ENCODE measurements at places on chromosomes 1 and 21. TPM values are rescaled to one million over a fixed set of nuclear protein-coding genes. Genes with fewer than 3 reads are reported as not detected.

DNA sequence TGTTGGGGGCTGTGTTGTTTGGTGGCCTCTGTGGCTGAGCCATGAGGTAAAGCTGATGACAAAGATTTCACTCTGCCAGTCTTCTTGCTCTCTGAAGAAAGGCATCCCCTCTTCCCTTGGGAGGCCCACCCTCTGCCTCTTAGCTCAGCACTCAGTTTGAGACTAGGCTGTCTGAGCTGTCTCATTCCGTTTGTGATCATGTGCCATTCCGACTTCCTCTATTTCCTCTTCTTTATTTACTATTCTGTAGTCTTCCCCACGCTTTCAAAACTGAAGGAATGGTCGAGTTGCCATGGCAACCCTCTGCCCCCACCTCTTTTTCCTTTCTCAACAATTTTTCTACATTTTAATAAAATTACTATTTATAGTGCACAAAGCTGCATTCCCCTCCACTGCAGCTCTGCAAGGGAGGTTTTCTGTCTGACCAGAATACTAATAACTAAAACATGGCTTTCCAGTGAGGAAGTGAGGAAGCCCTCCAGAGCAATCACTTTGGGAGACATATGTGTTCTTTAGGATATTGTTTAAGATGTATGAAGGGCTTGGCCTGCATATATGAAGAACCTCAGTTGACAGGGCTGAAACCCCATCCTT, 30.8 kb downstream of the KCNA3 start:
- H3K36me3 ChIP-seq = no peaks in the 10 kb centered on the region
- H3K4me1 ChIP-seq = peaks cover 6% of the 10 kb centered on the region
- H3K27ac ChIP-seq = no peak overlapping the region
- no peaks in the 10 kb centered on the region for H3K27me3 ChIP-seq
- DNase-seq = no peak

DNA sequence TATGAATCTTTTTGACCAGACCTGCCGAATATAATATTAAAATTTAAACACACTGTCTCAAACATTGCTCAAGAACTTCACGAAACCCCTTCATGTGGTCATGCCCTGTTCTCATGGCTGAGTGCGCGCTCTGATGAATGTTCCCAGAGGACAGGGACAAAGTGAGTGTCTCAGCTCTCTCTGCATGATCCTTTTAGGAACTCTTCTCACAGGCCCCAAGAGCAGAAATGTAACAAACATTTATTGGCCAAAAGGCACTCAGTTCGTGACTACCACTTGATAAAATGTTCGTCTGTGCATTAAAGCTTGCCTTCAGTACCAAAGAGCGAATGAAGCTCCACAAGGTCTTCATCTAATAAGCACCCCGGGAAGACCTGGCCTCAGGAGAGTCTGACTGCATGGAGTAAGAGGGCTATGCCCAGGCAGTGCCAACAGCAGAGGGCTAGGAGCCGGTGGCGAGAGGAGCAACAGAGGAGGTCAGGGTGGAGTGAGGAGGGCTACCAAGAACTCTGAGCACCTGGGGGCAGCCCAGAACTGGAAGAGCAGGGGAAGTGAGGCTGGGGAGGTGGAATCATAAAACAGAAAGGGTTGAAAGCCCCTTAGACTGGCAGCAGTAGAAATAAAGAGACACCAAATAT, 171.1 kb downstream of the RHOU start:
- H3K36me3 ChIP-seq = no peaks in the 10 kb centered on the region
- no peak overlapping the region for H3K27ac ChIP-seq
- H3K27me3 ChIP-seq = no peaks in the 10 kb centered on the region
- peaks cover 19% of the 10 kb centered on the region for H3K4me1 ChIP-seq

GRCh38 chr1:65495137-65495536, 74.7 kb downstream of the LEPR start:
- no peak overlapping the region for H3K27ac ChIP-seq
- no peak for DNase-seq
- H3K4me1 ChIP-seq = no peaks in the 10 kb centered on the region
- no peaks in the 10 kb centered on the region for H3K27me3 ChIP-seq
- H3K36me3 ChIP-seq = no peaks in the 10 kb centered on the region

- no peaks in the 10 kb centered on the region for H3K36me3 ChIP-seq
- no peak overlapping the region for H3K27ac ChIP-seq
- H3K4me1 ChIP-seq = peaks cover 6% of the 10 kb centered on the region
- no peak for DNase-seq
These were observed 13.2 kb upstream of the QSOX1 start for GRCh38 chr1:180141381-180141934.

ATAD3A gene
- total RNA-seq = 26.1 TPM

ATP5PF gene
- 74.7 TPM for total RNA-seq

KIAA1614 gene
- total RNA-seq = 1.8 TPM

Measured in IMR-90 (cell line).